Stimulated activated CD8-positive, alpha-beta memory T cell treated with anti-CD3 and anti-CD28 coated beads, Interleukin-4, amount 100 ng/mL, for 48 hours (primary cell): ENCODE measurements at places on chromosomes 7 and 10.

DNA sequence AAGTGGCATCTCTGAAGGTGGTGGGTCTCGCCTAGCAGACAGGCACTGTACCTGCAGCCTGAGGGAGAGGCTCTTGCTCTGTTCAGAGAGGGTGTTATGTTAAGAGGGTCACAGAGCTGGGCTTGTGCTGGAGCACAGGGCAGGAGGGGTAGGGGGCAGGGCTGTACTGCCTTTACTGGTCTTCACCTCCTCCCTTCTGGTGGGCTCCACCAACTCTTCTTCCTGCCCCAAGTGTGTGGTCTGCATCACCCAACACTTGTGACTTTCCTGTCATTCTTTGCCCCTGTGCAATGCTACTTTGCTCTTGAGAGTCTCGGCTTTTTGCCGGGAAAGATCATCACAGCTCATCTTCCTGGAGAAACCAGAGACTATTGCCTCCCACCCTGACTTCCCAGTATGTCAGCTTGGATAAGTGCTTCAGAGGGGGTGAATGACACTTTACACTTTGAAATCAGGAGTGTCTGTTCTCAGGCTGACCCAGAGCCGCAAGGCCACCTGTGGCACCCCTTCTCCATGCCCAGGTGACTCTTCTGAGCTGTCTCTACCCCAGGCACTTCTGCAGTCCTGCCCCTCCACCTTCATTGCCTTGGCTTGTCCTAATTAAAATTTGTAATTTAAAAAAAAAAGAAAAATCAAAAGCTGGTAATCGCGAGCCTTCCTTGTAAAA lies 38.4 kb upstream of the IKZF1 start:
- peak; percentile 59 for DNase-seq

- DNase-seq = no peak
Measured at GRCh38 chr7:77453531-77453930, 37.4 kb upstream of the GSAP start.

DNA sequence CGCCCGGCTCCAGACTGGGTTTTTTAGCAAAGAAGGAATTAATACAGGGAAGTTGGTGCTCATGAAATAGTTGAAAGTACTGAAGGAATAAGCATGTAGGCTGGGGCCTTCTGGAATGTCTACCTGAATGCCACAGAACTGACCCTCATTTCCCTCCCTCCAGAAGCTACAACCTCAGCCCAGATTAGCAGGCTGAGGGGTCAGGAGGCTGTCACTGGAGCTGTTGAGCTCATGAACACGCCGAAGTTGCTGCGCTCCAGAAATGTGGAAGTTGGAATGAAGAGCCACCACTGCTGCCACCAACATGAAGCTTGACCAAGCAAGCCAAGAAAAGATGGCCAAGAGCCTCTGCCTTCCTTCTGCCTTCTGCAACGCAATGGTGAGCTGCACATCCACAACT lies 52.2 kb upstream of the KMT2E start:
- no peak for DNase-seq

- DNase-seq = peak; percentile 33
Measured at GRCh38 chr7:124764847-124765400, 668 bp downstream of the GPR37 start.

DNA sequence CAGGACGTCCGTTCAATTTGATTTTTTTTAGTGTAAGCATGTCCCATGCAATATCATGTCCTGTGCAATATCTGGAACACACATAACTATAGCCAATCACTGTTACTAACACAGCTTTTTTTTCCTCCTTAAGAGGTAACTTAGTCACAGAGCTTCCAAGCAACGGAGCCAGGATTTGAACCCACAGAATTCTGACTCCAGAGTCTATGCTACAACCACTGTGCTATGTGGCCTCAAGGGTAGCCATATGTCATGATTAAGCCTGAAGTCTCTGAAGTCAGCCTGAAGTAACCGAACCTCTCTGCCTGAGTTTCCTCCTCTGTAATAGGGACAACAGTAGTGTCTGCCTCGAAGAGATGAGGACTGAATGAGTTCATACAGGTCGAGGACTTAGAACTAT lies 42.2 kb upstream of the TCF7L2 start:
- no peak for DNase-seq

DNA sequence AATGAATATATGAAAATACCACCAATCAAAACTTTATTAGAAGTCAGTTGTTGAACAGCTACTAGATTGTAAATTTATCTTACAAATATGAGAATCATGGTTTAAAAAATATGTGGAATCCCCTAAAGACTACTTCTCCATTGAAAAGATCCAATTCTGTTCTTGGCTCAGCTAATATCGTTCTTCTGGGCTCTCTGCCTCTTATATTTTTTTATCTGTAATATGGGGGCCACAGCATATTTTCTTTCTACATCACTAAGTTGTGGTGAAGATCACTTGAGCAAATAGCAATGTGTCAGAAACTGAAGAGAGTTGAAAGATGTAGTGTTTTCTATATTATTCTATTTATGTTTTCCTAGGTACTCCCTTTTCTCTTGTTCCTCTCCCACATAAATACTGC lies 198.1 kb downstream of the FZD1 start:
- no peak for DNase-seq

GRCh38 chr7:153065051-153065450 lies 305.5 kb downstream of the ACTR3B start:
- no peak for DNase-seq

GRCh38 chr10:102604439-102604841 lies 39.8 kb upstream of the TRIM8 start:
- DNase-seq = no peak

DNA sequence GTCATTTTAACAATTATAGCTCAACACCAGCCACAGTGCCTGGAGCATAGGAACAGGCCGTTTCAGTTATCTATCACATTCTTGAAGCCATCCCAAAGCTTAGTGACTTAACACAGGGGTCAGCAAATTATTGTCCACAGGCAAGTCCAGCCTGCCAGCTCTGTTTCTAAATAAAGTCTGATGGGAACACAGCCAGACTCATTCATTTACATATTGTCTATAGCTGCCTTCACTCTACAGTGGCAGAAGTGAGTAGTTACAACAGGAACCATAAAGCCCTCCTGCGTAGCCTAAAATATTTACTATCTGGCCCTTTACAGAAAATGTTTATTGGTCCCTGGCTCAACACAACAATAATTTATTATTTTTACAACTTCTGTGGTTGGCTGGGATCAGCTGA lies 407.5 kb upstream of the AUTS2 start:
- no peak for DNase-seq

DNA sequence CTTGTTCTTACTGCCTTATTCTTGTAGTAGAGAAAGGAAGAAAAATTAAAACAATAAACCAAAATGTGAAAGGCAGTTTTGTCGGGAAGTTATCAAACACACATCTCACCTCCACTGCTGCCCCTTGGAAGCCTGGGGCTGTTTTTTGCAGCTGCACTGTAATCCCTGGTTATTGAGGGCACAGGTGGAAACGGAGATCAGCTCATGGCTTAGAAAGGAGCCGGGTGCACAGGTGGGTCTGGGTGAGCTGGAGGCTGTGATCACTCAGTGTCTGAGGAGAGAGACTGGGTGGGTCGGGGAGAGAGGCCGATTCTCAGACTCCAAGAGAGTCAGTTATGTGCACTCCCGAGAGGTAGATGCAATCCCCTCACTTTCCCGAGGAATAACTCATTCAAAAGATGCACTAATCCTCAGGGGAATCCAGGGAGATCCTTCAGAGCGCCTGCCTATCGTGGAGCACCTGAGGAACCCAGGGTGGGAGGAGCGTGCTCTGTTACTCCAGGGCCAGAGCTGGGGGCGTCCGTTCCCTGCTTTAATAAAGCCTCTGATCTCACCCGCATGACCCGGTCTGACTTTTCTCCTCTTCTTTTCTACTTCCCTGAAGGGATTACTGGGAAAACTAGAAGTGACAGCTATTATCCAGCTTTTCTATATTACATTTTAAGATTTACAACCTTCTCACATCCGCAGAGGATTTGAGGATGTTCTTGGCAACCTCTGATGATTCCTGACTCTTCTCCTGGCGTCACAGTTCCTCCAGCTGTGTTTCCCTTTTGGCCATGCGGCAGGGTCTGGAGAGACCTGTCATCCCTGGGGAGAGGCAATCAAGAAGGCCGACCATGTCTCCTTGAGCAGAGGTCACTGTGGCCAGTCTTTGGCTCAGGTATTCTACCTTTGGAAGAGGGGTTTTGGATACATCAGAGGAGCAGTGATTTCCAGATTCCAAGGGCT lies 82.1 kb downstream of the CAMK1D start:
- DNase-seq = no peak

DNA sequence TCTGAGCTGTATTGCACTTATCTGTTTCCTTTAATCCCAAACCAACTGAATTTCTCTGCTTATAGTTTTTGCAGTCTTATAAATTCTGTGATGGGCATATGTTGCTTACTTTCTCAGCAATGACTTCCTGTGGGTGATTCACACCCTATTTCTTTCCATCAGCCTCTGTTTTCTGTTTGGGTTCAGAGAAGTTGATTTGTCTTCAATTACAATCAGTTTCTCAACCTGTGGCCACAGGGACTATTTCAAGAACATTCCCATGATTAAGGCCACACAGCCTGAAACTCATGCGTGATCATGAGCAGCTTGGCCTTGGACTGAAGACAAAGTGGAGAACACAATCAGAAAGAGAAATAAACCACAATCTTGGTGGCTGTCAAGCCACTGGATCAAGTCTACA lies 1174.6 kb upstream of the C7orf33 start:
- DNase-seq = no peak

DNA sequence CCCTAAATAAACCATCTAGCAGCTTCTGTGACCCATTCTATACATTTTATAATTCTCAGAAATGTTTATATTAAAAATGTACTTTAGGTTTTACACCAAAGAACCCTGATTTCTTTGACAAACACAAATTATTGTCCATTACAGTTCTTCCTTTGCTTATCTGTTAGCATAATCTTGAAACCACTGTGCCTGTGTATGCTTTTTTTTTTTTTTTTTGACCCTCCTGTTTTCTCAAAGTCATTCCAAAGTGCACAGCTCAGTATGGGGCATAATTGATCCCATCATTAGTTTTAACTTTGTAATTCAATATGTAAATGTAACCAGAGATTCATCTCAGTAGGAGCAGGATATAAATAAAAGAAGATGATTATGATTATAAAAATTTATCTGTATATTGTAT lies 229.3 kb downstream of the DGKB start:
- DNase-seq = no peak

- no peak for DNase-seq
Measured at GRCh38 chr10:35751347-35751746, 109.3 kb upstream of the FZD8 start.

DNA sequence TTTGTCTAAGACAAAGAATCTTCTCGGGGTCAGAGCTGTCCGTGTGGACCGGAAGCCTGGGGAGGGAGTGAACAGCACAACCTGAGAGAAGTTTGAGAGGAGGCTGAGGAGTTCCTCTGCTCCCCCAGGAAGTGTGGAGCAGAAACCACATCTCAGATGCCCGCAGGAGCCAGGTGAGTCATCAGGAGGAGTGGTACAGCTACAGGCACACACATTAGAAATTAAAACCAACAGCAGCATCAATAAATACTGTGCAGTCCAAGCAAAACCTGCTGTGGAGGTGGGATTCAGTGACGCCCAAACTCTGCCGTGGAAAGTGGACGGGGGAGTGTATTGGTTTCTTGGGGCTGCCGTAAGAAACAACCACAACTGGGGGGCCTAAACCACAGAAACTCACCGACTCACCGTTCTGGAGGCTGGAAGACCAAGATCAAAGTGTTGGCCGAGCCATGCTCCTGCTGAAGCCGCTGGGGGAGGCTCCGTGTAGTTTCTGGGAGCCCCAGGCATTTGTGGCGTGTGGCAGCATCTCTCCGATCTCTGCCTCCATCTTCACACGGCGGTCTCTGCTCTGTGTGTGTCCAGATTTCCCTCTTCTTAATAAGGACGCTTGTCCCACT lies 31.2 kb upstream of the GARS1 start:
- no peak for DNase-seq

DNA sequence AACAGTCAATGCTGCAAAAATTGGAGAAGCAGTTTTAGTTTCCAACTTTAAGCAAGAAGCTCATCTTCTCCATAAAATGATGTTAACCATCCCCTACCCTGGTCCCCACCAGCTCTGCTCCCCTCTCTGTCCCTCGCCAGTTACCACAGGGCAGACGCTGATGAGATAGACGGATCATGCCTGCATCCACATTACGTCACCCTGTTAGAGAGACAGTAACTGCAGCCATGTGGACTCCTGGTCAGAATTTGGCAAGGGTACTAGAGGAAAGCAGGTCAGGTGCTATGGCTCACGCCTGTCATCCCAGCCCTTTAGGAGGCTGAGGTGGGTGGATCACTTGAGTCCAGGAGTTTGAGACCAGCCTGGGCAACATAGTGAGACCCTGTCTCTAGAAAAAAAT lies 81.9 kb upstream of the FZD8 start:
- DNase-seq = no peak

GRCh38 chr10:49300140-49300974 lies 1.4 kb downstream of the C10orf71 start:
- DNase-seq = no peak

GRCh38 chr10:100730725-100731406 lies 14.5 kb upstream of the PAX2 start:
- no peak for DNase-seq

DNA sequence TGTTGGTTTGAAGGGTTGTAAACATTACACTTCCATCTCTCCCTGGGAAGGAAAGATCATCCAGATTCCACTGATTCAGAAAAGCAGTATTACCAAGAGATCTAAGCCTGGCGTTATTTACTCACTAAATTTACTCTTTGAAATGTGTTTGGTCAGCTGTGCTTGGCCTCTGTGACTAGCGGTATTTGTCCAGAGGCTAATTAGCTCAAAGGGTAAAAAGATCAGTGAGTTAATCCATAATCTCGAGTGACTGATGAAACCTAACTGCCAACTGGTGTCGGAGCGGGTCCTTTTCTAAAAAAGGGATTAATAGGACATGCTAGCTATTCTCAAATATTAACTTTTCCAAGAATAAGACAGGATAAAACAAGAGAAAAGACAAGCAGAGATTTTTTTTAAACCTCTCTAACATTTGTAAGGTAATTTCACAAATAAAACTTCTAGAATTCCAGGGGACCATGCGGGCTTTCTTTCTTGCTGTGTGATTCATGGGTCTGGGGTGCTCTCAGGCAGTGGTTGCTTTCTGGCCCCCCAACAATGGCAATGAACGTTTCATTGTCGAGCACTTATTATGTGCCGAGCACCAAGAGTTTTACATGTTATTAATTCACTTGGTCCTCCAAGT lies 247.3 kb upstream of the AOAH start:
- no peak for DNase-seq

- DNase-seq = no peak
Measured at GRCh38 chr10:30984563-30985328, 46.9 kb downstream of the ZNF438 start.

GRCh38 chr7:37284805-37285231 lies 163.8 kb downstream of the ELMO1 start:
- peak; percentile 60 for DNase-seq

GRCh38 chr7:56110611-56111010 lies 4.3 kb upstream of the CHCHD2 start:
- DNase-seq = no peak

GRCh38 chr7:84799106-84799505 lies 387.8 kb downstream of the SEMA3D start:
- DNase-seq = no peak

DNA sequence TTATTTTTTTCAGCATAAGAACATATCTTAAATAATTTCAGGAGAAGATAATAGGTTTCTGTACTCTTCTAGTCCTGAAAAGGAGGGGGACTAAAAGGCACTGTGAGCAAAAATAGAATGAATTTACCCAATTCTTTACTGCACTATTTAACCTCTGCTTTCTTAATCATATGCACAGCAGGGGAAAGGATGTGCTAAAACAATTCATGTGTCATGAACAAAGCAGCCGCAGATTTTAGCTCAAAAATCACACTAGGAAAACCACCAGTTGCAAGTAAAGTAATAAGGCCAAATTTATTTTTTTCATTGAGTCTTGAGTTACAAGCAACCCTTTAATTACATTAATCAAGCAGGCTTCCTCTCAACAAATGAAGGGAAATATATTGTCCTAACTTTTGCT lies 80.1 kb downstream of the CABCOCO1 start:
- no peak for DNase-seq
